Renal cortical epithelial cell (primary cell): ENCODE measurements at places on chromosomes 16 and 17. TPM values are rescaled to one million over a fixed set of nuclear protein-coding genes. Genes with fewer than 3 reads are reported as not detected.
A peak's percentile ranks its signal among the peaks of the same experiment; 100 is the strongest.

- DNase-seq: peak; percentile 44
Measured at GRCh38 chr16:57071831-57072582, 20.4 kb upstream of the CPNE2 start.

- no peak for DNase-seq
Measured at GRCh38 chr16:28058839-28059589, 4.5 kb downstream of the GSG1L start.

DNA sequence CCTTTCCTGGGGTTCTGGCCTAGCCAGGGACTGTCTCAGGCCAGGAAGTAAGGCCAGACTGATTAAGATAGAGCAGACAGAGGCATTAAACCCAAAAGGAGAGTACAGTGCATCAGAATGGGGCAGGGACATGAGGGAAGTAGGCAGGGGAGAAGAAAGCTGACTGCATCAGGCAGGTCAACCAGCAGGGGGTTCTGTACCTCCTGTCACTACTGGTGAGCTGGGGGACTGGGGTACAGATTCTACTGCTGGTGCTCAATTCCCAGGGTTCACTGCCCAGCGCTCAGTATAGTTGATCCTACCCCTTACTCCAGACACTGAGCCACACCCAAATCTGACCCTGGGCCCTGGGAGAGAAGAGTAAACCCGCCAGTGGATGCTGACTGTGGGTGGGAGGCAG is 12.9 kb upstream of the MTMR4 start:
- DNase-seq: no peak

GRCh38 chr17:81398832-81399411 is 3.7 kb downstream of the BAHCC1 start:
- DNase-seq: no peak

DNA sequence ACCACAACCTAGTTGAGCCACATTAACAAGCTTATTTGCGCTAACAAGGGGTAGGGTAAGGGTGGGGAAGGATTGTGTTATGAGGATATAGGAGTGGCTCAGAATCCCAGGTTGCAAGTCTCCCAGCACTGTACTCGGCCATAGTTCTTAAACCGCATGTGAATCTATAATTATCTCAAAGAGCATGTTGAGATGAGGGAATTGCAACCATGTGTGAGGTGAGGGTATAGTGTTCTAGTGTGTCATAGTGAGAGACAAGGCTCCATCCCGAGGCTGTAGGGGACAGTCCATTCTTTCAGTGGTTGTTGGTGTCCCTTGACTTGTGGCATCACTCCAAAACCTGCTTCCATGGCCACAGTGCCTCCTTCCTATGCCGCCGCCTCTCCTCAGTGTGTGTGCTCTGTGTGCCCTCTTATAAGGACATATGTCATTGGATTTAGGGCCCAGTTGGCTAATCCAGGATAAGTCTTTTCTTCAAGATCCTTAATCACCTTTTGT is 22.7 kb upstream of the ATP5MC1 start:
- no peak for DNase-seq

The AGRP gene
- total RNA-seq: not detected in 2 replicates

The CES3 gene
- 0.69 and 1.3 TPM in 2 replicates for total RNA-seq
